ENCODE measurements at places on chromosomes 5 and 9.

GRCh38 chr5:55159763-55160492, at the start of gene GPX8:
Gene GPX8, plus strand, starts transcription at chr5:55160171. Its CDS starts 22 bp downstream, at chr5:55160193.
- no peak for DNase-seq

- no peak for DNase-seq
These were observed 14.8 kb upstream of the TUT7 start for GRCh38 chr9:86368871-86369521.

- no peak for DNase-seq
These were observed 528.9 kb downstream of the AGTPBP1 start for GRCh38 chr9:85212887-85213286.

- no peak for DNase-seq
These were observed 158.6 kb downstream of the ICE1 start for GRCh38 chr5:5581080-5581479.

DNA sequence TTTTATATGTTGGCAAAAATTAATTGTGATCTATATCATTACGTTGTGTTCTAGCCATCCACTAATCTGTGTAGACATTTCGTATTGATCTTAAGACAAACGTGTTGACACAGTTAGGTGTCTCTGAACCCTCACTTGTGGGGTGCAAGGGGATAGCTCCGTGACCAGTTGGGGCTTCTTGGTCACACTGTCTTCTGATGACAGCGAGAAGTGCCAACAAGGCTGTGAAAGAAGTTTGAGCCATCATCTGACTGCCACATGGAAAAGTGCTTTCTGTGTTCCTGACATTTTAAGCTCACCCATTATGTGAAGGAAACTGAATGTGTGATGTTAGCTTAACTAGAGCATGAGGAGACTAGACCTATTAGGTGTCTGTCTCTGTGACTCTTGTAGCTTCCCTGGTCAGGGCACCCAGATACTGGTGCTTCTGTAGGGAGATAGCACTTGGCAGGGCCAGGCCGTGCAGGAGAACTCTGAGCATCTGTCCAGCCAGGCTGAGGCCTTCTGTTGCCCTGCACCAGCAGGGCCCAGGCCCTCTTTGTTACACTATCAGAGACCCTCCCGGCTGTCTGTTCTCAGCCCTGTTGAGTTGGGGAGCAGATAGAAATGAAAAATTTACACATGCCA, 52.8 kb upstream of the PHF2 start:
- DNase-seq, result no peak

GRCh38 chr5:149767281-149767550, 37.1 kb downstream of the PPARGC1B start:
- no peak for DNase-seq

GRCh38 chr5:173229966-173230689, 4.9 kb downstream of the NKX2-5 start:
- no peak for DNase-seq

GRCh38 chr9:93096131-93096802, at the start of gene CARD19:
Gene CARD19, plus strand, starts transcription at chr9:93096217. Its CDS starts 129 bp downstream, at chr9:93096346.
- DNase-seq, result peak; percentile 55

- peak; percentile 39 for DNase-seq
These were observed 4.1 kb downstream of the GLRX start for GRCh38 chr5:95818181-95819147.

DNA sequence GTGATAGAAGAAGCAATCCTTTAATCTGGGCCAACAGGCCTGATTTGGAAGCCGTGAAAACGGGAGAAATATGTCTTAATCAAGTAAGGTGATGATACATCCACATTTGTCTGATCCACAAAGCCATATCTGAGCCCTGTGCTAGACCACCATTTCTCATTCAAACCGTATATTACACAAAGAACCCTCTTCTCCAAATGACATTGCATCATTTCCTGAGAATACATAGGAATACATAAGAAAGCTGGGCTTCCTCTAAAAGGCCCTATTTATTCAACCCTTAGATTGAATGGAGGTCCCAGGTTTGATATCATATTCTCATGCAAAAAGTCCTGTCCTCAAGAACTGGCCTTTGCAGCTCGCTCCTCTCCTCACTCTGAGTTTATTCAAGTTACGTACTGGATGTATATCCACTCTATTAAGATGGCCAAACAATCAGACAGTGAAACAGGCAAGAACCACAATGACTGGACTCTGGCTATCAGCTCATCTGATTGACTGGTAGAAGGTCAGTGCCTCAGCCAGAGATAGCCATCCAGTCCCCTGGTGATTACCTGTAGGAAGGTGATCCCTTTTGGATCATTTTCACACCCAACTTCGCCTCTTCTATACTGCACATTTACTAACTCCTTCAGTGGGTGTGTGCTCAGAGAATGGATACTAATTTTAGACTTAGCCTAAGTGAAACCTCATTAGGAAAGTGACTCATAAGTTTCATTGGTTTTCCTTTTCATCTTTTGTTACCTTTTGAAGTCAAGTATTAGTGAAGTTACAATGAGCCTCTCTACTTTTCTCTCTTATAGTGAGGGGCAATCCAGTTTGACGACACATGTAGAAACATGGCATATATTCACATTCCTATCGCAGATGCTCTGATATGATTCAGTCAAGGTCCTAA, 167.6 kb upstream of the WWC1 start:
- no peak for DNase-seq

DNA sequence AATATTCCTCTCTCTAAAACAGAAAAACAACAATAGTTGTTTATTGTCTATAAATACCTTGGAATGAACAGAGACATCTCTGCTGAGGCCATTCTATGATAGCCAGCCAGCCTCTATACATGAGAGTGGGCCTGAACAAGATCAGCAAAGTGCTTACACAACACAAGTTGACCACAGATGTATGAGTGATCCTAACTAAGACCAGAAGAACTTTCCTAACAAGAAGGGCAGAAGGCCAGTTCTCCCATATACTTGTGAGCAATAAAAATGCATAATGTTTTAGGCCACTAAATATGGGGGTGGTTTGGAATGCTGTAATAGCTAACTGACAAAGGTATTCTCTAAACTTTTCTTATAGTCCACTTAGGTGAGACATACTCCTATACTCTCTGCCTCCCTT, 345.7 kb downstream of the SPATA31D1 start:
- no peak for DNase-seq

DNA sequence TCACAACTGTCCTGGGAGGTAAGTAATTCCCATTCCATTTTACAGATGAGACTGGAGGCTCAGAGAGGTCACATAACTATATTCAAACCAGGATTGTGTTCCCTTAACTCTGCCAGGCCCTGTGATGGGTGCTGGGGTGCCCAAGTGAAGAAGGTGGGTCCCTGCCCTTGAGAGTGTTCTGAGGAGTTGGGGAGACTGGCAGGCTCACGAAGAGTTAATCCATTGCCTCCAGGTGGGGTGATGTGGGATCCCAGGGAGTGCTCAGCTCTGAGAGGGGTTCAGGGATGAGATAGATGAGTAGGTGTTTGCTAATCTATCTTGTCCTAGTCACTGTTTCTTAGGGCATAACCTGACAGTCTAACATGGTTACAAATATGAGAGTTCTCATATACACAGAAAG, 36.7 kb downstream of the GSN start:
- DNase-seq, result no peak

DNA sequence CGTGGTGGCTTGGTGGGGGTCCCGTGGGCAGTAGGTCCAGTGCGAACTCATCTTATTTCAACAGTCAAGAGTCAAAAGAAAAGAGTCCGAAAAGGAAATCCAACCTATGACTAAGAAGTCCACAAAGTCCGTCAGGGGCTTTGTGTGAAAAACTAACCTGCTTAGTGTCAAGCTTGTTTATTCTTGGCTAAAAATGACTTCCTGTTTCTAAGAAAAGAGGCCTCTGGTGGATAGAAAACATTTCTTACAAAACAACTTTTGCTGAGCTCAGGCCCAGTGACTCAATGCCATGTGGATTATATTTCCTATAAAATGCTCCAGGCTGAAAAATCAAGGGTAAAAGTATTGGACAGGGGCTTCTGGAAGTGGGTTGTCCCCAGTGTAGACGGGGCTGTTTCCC, 105.9 kb downstream of the GADD45G start:
- no peak for DNase-seq

GRCh38 chr9:113155911-113156588, 5.2 kb downstream of the SLC31A2 start:
- no peak for DNase-seq

- DNase-seq, result no peak
These were observed 118.9 kb downstream of the LHX2 start for GRCh38 chr9:124130277-124131075.

DNA sequence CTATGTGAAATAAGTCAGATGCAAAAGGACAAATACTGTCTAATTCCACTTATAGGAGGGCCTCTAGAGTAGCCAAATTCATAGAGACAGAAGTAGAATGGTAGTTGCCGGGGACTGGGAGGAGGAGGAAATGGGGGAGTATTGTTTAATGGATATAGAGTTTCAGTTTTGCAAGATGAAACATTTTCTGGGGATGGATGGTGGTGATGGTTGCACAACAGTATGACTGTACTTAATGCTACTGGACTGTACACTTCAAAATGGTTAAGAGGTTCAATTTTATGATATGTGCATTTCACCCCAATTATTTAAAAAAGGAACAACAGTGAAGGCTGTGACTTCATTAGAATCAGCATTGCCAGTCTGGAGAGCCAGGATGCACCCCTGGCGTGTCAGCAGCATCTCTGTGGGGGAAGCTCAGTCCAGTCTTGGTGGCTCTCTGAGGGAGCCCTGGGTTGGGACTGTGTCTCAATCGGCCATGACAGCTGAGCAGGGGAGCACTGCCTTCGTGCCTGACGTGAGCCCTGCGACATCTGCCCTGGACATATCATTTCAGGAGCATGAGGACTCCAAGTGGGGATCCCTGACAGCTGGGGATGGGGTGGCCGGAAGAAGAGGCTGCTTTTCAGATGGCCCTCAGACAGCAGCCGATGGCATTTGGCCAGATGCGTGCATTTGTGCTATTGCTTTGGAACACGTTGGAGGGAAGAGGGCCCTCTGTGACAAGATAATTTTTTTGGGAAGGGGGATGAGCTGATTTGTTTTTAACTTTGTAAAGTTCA, 130.8 kb upstream of the STC2 start:
- no peak for DNase-seq

DNA sequence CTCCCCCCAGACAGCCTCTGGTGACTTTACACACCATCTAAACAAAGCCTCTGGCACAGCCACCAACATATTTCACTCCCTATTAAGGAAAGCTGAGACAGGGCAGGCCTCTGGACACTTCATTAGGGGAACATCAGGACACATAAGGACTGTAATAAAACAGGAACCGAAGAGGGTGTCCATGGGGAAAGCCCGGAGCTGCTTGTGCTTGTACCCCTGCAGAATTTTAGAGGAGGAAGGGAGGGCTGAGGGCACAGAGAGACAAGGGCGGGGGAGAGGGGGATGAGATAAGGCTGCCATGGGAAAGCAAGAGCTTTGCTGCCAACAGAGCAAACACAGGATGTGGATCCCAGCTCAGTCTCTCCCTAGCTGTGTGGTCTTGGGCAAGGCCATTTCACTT, 138.4 kb downstream of the ASTN2 start:
- DNase-seq, result no peak

DNA sequence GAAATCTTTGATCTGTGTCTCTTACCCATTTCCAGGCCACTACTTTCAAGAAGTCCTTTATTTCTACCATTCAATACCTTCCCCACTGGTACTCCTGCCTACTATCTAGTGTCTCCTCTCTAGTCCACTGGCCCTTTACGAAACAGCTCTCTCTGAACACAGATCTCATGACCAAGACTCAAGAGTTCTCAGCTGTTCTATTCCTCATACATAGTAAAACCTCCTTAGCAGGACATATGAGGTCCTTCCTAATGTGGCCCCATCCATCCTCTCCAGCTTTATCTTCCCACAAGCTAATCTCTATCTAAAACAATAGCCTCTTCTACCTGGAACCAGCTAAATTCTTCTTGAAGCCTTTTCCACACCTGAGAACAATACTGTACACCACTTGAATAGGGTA, 2.6 kb downstream of the TEX10 start:
- no peak for DNase-seq

DNA sequence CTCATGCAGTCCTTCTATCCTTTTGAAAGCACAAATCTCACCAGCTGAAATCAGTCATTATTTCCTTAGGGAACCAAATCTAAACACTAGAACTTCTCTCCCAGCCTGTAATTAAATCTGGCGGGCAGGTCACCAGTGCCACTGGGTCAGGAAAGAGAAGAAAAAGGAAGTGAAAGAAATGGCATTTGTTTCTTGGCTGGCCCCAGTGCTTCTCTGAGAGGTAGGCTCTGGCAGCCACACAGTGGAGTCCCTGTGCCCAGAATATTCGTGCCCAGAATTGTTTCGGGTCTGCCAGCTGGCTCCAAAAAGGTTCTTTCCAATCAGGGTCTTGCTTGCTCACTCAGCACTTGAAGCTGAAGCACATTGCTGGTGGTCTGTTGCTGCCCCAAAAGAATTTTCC, 133.9 kb upstream of the MTAP start:
- no peak for DNase-seq

DNA sequence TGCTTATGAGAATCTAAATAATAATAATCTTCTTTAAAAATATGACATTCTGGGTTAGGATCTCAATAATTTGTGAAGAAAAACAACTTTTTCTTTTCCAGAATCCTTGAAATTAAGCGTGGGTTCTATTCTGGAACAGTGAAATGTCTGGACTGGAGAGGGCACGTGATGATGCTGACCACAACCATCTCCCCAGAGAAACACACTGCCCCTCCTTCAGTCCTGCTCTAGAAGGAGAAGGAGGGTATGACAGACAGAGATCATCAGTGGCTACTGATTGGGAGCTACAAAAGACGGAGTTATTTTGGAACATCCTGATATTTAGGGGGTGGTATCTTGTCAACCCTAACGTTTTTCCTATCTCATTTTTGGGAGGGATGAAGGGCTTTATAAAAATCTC, 40.2 kb downstream of the MEF2C start:
- DNase-seq, result no peak

GRCh38 chr5:127870914-127871313, 167.7 kb downstream of the CCDC192 start:
- peak; percentile 69 for DNase-seq

- no peak for DNase-seq
These were observed 719 bp downstream of the MIGA2 start for GRCh38 chr9:129036923-129037766.

GRCh38 chr5:7910738-7911428, 41.9 kb downstream of the MTRR start:
- DNase-seq, result no peak

GRCh38 chr9:36337865-36338264, 62.2 kb downstream of the RNF38 start:
- peak; percentile 58 for DNase-seq

DNA sequence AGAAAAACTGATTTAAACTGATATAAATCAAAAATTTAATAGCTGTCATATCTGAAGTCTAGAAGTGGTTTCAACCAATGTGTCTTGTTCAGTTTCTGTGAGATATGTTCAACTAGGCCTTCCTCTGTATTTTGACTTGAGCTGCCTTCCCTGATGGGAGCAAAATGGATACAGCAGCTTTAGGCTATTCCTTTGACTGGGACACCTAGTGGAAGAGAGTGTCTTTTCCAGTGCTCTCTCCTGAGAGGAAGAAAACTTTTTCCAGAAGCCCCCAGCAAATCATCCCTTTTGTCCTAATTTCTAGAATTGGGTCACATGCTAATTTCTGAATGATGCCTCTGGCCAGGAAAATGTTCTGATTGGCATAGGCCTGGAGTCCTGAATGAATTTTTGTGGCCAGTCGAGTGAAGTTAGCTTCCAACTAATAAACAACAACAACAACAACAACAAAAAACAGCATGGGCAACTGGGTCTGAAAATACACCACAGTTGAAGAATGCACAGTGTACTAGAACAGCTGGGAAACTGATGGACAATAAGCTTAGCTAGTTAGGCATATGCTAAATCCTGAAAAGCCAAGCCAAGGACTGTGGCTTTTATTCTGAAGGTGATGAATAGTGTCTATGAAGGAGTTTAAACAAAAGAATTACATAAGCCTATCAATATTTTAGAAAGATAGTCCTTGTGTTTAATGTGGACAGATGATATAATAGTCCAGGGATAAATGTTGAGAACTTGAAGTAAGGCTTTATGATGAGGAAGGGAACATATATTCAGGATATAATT, 125.7 kb downstream of the FBN2 start:
- DNase-seq, result no peak
